Sciatic nerve (tissue), 2 donors: ENCODE measurements at places on chromosomes 3 and 15. TPM values are rescaled to one million over a fixed set of nuclear protein-coding genes. Genes with fewer than 3 reads are reported as not detected.

Gene PSTPIP1
- total RNA-seq = 17.7 TPM

Gene CAND2
- total RNA-seq = 16.8 TPM

Gene CCDC54
- not detected for total RNA-seq

Gene SLC24A5
- 0.89 TPM for total RNA-seq

Gene ISLR
- total RNA-seq = 120 TPM

Gene EFL1
- total RNA-seq = 16.0 TPM

Gene DPPA2
- total RNA-seq = not detected

Gene GMPS
- 48.7 TPM for total RNA-seq

Gene GOLGA6L24
- not detected for total RNA-seq

Gene ARNT2
- total RNA-seq = 16.6 TPM

Gene TICRR
- total RNA-seq = 0.22 TPM

Gene SI
- not detected for total RNA-seq

Gene C3orf49
- total RNA-seq = not detected

Gene TM4SF18
- total RNA-seq = 11.8 TPM

Gene PHLDB2
- total RNA-seq = 150 TPM

Gene TMCO5A
- not detected for total RNA-seq

Gene C3orf80
- 0.49 TPM for total RNA-seq

Gene STAB1
- 256 TPM for total RNA-seq

Gene TMEM45A
- total RNA-seq = 20.6 TPM

Gene CHRNA3
- total RNA-seq = not detected

Gene ECE2
- not detected for total RNA-seq

Gene FAM3D
- total RNA-seq = not detected

Gene PROK2
- total RNA-seq = 3.0 TPM

Gene PLCD1
- 40.7 TPM for total RNA-seq

Gene ROPN1
- total RNA-seq = not detected

Gene CLDN1
- 130 TPM for total RNA-seq

Gene NR2E3
- total RNA-seq = not detected

Gene PAK6
- 0.31 TPM for total RNA-seq

Gene SH2D7
- total RNA-seq = not detected

Gene CLDN18
- total RNA-seq = 0.09 TPM

Gene EFHB
- 8.4 TPM for total RNA-seq

Gene GOLGA8B
- 112 TPM for total RNA-seq

Gene SMCO1
- not detected for total RNA-seq

Gene STRIT1
- not detected for total RNA-seq
